ENCODE measurements at places on chromosomes 4 and X. TPM values are rescaled to one million over a fixed set of nuclear protein-coding genes. Genes with fewer than 3 reads are reported as not detected.

DNA sequence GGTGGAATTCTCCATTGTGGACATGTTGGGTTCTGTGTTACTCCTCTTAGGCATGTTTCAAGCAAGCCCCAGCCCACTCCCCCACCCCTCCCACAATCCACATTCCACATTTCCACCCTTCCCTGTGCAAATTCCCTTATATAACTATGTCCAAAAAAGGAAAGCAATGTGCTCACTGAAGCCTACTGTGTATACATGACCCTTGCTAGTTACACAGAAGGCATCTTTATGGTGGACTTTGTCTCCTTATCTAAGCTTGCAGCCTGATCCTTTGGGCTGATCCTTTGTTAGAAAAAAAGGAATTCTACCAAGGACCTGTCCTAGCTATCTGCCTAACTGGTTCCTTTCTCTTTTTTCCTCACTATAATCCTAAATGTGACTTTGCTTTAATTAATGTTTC, 796.8 kb downstream of the NLGN4X start:
- DNase-seq, result no peak

DNA sequence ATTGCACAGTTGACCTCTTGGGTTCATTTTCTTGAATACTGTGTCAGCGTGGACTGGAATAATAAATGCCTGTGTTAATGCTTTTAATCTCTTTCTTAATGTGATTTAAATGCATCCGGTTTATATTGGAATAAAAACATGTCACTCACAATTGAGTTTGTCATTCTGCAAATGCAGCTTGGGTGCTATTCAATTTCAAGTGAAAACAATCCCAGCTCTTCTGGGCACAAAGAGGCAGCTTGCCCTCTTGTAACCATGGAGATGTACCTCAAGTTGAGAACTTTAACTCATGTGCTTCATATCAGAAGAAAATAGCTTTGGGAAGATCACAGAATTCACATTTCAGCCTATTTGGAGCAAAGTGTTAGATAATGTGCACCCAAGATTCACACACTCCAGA, 355.7 kb upstream of the GNPDA2 start:
- DNase-seq, result no peak

Gene CA5B
- 64.5 TPM for total RNA-seq

Gene TSPAN6
- total RNA-seq, result 1.1 TPM

- no peak for DNase-seq
These were observed 83.6 kb downstream of the GAB1 start for GRCh38 chr4:143420227-143420626.

- no peak for DNase-seq
These were observed 53.3 kb downstream of the WDFY3 start for GRCh38 chr4:84913176-84913575.

- DNase-seq, result no peak
These were observed 729 bp upstream of the CPLX1 start for GRCh38 chr4:826508-827208.

Gene GPC4
- not detected for total RNA-seq

Gene RAPGEF2
- total RNA-seq, result 25.6 TPM

- peak; percentile 63 for DNase-seq
These were observed 3.6 kb downstream of the MAGIX start for GRCh38 chrX:49165901-49166881.

DNA sequence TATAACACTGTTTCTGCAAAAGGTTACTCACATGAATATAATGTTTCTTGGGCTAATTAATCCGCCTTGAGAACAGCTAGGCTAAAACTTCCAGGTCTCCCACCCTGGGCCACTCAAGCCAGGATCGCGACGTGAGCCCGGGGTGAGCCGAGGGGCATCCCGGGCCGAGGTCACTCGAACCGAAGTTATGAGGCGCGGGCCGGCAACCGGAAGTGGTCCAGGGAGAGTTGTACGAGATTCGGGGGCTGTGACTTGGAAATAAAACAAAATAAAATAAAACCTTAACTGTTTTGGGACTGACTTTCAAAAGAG, 317 bp downstream of the CMC4 start:
- no peak for DNase-seq

Gene MAGEA11
- not detected for total RNA-seq

DNA sequence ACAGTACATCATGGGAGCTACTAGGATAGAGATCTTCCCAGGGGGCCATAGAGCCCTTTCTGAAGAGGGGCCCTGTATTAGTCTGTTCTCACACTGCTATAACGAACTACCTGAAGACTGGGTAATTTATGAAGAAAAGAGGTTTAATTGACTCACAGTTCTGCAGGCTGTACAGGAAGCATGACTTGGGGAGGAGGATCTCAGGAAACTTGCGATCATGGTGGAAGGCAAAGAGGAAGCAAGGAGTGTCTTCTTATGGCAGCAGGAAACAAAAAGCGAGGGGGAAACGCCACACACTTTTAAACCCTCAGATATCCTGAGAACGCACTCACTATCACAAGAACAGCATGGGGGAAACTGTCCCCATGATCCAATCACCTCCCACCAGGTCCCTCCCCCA, 4.2 kb upstream of the SLC9A6 start:
- DNase-seq, result no peak

Gene GLOD5
- not detected for total RNA-seq

GRCh38 chr4:26272654-26273615, 47.9 kb upstream of the RBPJ start:
- DNase-seq, result no peak

DNA sequence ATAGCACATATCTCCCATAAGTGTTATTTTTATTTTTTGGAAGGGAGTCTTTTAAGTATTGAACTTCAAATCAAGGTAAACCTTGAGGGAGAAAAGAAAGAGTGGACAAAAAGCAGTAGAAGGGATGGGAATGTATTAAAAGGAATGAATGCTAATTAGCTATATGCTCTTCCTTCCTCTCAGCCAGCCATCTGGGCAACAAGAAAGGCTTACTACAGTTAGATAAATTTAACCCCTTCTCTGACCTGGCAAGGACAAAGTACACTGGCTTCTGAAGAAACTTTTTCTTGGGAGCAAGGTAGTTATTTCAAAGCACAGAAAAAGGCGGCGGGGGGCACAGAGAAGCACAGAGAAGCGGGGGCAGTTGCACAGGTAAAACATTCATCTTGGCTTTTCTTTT, 54.6 kb downstream of the GAB1 start:
- DNase-seq, result no peak

GRCh38 chr4:110415478-110415877, 60.5 kb upstream of the ENPEP start:
- DNase-seq, result no peak

DNA sequence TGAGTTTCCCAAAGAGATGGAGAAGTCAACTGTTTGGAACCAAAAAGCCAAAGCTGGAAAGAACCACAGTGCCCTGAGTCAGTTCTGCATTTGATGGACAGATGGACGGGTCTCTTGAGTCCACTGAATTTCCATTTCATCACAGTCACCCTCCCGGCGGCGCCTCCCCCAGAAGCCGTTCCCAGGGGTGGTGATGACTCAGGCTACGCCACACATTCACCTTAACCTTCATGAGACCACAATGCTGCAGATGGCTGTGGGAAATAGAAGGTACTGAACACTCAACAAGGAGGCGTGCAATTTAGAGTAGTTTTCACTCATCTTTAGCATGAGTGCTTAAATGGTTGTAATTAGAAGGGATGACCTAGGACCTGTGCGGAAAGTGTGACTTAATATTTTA, 61.3 kb downstream of the STOX2 start:
- DNase-seq, result no peak

Gene TMEM47
- not detected for total RNA-seq

GRCh38 chrX:54447461-54447860, 7.3 kb downstream of the TSR2 start:
- DNase-seq, result no peak

Gene CENPVL1
- total RNA-seq, result not detected

DNA sequence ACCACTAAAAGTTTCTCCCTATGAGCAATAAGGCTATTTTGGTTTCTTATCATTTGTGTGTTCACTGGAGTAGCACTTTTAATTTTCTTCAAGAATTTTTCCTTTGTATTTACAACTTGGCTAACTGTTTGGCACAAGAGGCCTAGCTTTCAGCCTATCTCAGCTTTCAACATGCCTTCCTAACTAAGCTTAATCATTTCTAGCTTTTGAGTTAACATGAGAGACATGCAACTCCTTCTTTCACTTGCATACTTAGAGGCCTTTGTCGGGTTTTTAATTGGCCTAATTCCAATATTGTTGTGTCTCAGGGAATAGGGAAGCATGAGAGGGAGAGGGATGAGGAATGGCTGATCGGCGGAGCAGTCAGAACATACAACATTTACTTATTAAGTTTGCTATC, 349.8 kb downstream of the OPHN1 start:
- DNase-seq, result no peak

Measured in CD4-positive, alpha-beta T cell (primary cell).